ENCODE measurements at places on chromosomes 13 and 19. TPM values are rescaled to one million over a fixed set of nuclear protein-coding genes. Genes with fewer than 3 reads are reported as not detected.

The LRRC63 gene
- not detected for total RNA-seq

GRCh38 chr19:19278315-19278714 lies 5.2 kb upstream of the TM6SF2 start:
- no peak for DNase-seq

The CGB2 gene
- 4.2 TPM for total RNA-seq

DNA sequence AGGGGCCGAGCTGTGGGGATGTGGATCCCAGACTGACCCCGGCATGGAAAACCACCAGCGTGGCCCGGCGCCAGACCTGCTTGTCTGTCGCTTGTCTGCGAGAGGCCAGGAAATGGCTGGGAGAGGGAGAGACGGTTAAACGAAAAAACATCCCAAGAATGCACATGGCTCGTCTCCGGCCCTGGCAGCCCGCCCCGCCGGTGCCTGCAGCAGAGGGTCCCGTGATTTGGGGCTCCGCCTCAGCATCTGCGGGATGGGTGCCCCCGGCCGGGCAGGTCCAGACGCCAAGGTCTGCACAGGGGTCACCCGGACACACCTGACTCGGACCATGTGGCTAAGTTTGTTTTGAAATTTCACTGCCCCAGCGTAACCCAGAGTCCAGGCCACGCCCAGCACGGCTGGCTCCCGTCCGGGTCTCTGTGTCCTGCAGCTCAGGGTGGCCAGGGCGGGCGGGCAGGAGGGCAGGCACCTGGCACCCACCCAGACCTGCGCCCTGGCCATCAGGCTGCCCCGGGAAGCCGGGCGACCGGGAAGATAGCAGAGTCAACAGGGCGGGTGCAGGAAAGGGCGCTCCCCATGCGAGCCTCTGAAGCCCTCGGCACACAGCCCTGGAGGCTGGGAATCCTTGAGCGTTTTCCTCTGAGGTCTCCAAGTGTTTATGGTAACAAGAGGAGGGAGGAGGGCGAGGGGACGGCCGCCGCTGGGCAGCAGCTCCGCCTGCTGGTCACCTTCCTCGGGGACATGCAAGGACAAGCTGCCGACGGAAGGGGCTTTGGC lies 103.2 kb downstream of the GADD45B start:
- peak; percentile 95 for DNase-seq

DNA sequence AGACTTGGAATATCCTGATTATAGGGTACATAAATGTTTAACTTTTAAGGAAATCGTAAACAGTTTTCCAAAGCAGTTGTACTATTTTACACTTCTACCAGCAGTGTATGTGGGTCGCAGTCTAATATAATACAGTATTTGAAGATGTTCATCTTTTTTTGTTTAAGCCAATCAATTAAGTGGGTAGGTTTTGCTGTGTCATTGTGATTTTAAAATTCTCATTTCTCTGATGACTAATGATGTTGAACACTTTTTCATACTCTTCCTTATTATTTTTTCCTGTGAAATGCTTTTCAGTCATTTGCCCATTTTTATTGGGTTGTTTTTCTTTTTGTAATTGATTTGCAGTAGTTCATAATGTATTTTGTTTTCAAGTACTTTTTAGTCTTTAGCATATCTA lies 2689.7 kb downstream of the PCDH9 start:
- DNase-seq, result no peak

Measured in M059J (cell line).